Naive thymus-derived CD4-positive, alpha-beta T cell (primary cell): ENCODE measurements at places on chromosomes 13 and 19. TPM values are rescaled to one million over a fixed set of nuclear protein-coding genes. Genes with fewer than 3 reads are reported as not detected.

The NUP58 gene
- 41.1 TPM for total RNA-seq

DNA sequence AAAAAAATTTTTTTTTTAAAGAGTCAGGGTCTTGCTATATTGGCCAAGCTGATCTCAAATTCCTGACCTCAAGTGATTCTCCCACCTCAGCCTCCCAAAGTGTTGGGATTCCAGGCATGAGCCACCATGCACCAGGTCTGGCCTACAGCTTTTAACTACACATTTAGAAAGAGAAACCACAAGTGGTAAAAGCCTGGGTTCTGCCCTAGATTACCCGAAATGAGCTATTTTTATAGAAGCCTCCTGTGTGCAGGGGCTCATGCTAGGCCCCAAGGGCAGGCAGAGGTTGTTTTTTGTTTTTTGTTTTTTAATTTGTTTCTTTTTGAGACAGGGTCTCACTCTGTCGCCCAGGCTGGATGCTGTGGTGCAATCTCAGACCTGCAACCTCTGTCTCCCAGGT is 14.0 kb upstream of the MYADM start:
- H3K4me3 ChIP-seq, result no peak overlapping the region
- H3K27ac ChIP-seq, result no peak overlapping the region
- no peak for DNase-seq
- no peaks in the 10 kb centered on the region for H3K4me1 ChIP-seq

The PAF1 gene
- 92.4 TPM for total RNA-seq

The PTPRH gene
- not detected for total RNA-seq

GRCh38 chr13:108700422-108701170 is 71.2 kb downstream of the MYO16 start:
- H3K4me3 ChIP-seq, result no peak overlapping the region
- no peak for DNase-seq
- H3K4me1 ChIP-seq, result no peaks in the 10 kb centered on the region

- no peaks in the 10 kb centered on the region for H3K27me3 ChIP-seq
- H3K27ac ChIP-seq, result no peak overlapping the region
Measured at GRCh38 chr13:21638319-21639282, 32.3 kb upstream of the FGF9 start.

- H3K27me3 ChIP-seq, result no peaks in the 10 kb centered on the region
- H3K4me3 ChIP-seq, result no peak overlapping the region
- H3K27ac ChIP-seq, result no peak overlapping the region
- no peaks in the 10 kb centered on the region for H3K4me1 ChIP-seq
- H3K36me3 ChIP-seq, result no peaks in the 10 kb centered on the region
- DNase-seq, result no peak
Measured at GRCh38 chr19:33684538-33685232, 62.9 kb downstream of the CHST8 start.

GRCh38 chr13:75469047-75469446 is 12.9 kb downstream of the TBC1D4 start:
- no peaks in the 10 kb centered on the region for H3K36me3 ChIP-seq
- DNase-seq, result no peak
- no peak overlapping the region for H3K4me3 ChIP-seq

DNA sequence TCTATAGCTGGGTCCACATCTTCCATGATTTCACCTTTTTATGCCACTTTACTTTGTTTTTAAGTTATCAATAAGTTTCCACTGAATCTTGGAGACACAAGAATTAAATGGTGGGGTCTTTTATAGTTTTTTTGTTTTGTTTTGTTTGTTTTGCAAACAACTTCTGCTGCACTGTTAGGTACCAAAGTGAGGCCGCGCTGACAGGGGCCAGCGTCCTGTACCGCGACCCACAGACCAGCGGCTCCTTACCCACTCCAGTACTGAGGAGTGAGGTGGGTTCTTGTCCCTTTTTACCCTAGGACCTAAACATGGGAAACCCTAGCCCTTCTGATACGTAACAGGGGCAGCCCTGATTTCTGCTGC is 75.8 kb upstream of the MCF2L start:
- H3K4me1 ChIP-seq, result peaks cover 14% of the 10 kb centered on the region
- no peaks in the 10 kb centered on the region for H3K27me3 ChIP-seq
- no peaks in the 10 kb centered on the region for H3K36me3 ChIP-seq
- no peak overlapping the region for H3K4me3 ChIP-seq
- no peak overlapping the region for H3K27ac ChIP-seq
- DNase-seq, result no peak
